Bronchial smooth muscle cell (primary cell): ENCODE measurements at places on chromosomes 1 and 21. TPM values are rescaled to one million over a fixed set of nuclear protein-coding genes. Genes with fewer than 3 reads are reported as not detected.

The OR2AK2 gene
- total RNA-seq = not detected in 2 replicates

The KRTAP12-4 gene
- total RNA-seq = not detected in 2 replicates

The MARK1 gene
- under 0.01 TPM in 2 replicates for total RNA-seq

The NAV1 gene
- total RNA-seq = 11.2 and 14.3 TPM in 2 replicates

The HES2 gene
- 0.09 and 0.16 TPM in 2 replicates for total RNA-seq

The LAD1 gene
- total RNA-seq = 0.26 TPM in 1 of 2 replicates, not detected in the other

The LRRC3 gene
- under 0.01 TPM in 2 replicates for total RNA-seq

The MSTO1 gene
- total RNA-seq = 21.8 and 28.3 TPM in 2 replicates

The CXADR gene
- total RNA-seq = 0.16 and 0.26 TPM in 2 replicates

The HES5 gene
- total RNA-seq = not detected in 2 replicates

The MYBPH gene
- 0.16 and 0.26 TPM in 2 replicates for total RNA-seq

The RBP7 gene
- not detected in 2 replicates for total RNA-seq
